ENCODE measurements at places on chromosomes 3 and 15.

- no peak for DNase-seq
Observed at GRCh38 chr15:58590236-58590635, 158.4 kb downstream of the LIPC start.

- no peak for DNase-seq
Observed at GRCh38 chr3:4795905-4796304, 183.3 kb upstream of the BHLHE40 start.

DNA sequence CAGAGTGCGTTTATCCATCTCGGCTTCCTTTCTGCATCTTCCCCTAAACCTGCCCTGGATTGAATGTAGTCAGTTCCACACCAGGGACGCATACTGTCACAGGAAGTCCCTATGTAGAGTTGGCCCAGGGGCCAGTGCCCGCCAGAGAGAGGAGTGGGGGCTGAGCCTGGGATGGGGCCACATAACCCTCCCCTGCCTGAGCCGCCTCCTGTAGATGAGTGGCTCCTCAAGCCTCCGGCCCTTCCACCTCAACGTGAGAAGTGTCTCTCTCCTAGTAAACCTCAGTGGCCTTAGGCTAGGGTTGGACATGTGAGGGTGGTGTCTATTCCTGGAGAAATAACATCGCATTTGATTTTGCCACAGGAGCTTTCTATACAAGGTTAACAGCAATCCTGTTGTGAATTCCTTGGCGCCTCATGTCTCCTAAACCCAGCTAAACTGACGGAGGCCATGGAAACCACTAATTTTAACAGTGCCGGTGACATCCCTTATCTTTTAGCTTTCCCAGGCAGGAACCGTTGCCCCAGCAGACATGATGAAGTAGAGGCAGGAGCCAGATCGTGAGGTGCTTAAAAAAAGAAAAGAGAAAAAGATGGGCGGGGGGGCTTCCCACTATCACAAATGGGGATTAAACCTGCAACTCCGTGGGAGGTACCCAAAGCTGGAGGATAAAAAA lies 171.1 kb downstream of the CHDH start:
- no peak for DNase-seq

GRCh38 chr3:14796403-14797077 lies 22.2 kb upstream of the FGD5 start:
- DNase-seq, result no peak

GRCh38 chr15:68783226-68784058 lies 37.3 kb downstream of the ANP32A start:
- no peak for DNase-seq

DNA sequence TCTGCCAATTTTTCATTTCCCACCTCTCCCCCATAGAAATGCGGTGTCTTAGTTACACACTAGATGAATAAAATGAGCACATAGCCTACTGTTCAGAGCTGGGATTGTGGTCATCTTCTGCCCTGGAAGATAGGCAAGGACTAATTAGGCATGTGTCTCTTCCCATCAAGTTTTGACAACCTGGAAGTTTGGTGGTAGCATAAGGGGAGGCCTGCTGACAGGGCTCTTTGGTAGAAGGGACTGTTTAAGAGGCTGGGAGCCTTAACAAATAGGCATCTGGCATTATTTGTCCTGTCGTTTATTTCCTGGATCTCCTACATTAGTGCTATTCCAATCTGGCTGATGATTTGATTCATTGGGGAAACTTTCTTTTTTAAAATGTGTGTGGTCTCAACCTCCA lies 512.3 kb downstream of the ZNF385D start:
- DNase-seq, result no peak

DNA sequence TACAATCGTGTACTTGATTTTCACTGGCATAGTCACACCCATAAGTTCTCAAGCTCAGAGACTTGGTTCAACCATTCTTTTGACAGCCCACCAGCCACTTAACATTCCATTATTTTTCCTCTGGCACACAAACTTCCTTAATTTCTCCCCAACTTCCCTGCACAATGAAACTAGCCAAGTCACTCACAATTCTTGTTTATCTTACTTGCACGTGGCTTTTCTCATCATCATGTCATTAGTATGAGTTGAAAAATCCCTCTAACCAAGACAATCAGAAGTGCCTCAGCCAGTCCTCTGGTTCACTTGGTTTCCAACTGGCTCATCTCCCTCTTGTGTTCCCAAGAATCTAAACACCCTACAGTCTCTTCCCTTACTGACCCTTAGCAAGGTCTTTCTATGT lies 110.5 kb upstream of the PTPRG start:
- DNase-seq, result no peak

GRCh38 chr3:18215639-18216038 lies 209.5 kb downstream of the SATB1 start:
- DNase-seq, result no peak

GRCh38 chr3:50297384-50297775 lies 1.8 kb downstream of the HYAL3 start:
- no peak for DNase-seq

Data from NCI-H187 treated with DMSO at 0.1 percent for 48 hours (cell line).